ENCODE measurements at places on chromosomes 12 and 14. TPM values are rescaled to one million over a fixed set of nuclear protein-coding genes. Genes with fewer than 3 reads are reported as not detected.
A peak's percentile ranks its signal among the peaks of the same experiment; 100 is the strongest.

Gene MANSC1
- total RNA-seq, result 1.8 TPM

DNA sequence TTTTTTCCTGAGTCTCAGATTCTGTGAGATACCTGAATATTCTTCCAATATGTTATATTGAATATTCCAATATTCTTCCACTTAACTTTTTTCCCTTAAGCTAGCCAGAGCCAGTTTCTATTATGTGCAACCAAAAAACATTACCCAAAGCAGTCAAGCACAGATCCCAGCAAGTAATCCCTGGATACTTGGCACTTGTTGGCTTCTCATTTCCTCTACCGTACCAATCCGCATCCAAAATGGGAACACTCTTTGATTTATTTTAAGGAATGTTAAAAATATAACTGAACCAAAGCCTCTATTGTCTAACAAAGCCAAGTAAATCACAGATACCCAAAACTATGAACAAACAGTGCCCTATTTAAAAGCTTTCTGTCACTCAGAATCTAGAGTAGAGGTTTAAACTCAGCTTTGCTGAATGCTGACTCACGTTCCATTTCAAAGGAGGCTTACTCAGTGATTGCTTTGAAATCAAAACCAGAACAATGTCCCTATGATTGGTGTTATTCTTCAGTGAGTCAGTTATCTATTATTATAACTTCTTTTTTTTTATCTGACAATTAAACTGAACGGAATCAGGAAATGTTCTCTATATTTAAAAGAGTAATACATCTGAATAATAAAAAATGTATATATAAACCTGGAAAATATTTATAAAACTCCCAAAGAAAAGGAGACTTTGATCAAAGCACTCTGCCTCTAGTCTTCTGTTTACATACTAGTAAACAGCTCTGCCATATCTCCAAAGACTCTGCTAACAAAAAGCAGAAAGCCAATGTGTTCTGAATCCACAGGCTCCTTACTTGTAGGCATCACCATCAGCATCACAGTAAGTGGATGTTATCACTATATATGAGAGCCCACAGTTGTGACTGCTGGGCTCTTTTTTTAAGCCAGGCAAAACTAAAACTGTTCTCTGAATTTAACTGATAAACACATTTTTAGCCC lies 360.8 kb downstream of the CCDC91 start:
- DNase-seq, result peak; percentile 92

- no peak for DNase-seq
Observed at GRCh38 chr12:130993759-130994670, 40.3 kb downstream of the ADGRD1 start.

DNA sequence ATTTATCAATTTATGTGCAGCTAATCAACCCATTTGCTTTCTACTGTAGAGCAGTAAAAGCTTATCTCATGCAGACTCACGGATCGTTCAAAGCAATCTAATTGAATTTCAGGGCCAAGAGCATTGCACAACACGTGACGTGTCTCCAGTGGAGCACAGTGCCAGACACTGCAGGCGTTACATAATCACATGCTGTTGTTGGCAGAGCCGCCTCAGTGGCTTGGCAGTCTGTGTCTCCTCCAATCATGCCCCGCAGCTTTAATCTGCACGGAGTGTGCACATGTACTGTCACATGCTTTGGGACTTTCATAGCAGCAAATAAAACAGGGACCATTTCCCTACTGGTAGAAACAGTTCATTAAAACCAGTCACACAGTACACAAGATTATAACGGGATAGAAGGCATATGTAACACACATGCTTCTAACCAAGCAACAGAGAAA lies 309.3 kb downstream of the ITPR2 start:
- peak; percentile 98 for DNase-seq

Gene CCDC175
- not detected for total RNA-seq

DNA sequence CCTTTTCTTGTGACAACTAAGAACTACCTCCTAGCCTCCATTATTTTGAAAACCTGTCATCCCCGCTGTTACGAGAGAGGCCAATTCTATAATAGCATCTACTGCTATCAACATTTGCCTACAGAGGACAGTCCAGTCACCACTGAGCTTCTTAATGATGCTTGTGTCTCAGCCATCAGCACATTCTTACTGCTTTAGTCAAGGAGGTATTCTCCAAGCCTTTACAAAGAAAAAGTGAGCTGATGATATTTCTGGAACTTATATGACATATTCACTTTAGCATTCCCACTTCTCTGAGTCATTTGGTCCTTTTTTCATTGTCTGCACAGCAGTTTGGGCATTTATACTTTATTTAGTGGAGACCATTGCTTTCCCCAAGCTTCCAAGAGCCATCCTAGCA lies 497.7 kb upstream of the RPL10L start:
- no peak for DNase-seq

GRCh38 chr14:19975291-19975690 lies at the start of gene OR4K15:
Gene OR4K15, plus strand, starts transcription at chr14:19975591. Its CDS starts 0 bp downstream, at chr14:19975591.
- no peak for DNase-seq

Gene C1R
- 82.9 TPM for total RNA-seq

DNA sequence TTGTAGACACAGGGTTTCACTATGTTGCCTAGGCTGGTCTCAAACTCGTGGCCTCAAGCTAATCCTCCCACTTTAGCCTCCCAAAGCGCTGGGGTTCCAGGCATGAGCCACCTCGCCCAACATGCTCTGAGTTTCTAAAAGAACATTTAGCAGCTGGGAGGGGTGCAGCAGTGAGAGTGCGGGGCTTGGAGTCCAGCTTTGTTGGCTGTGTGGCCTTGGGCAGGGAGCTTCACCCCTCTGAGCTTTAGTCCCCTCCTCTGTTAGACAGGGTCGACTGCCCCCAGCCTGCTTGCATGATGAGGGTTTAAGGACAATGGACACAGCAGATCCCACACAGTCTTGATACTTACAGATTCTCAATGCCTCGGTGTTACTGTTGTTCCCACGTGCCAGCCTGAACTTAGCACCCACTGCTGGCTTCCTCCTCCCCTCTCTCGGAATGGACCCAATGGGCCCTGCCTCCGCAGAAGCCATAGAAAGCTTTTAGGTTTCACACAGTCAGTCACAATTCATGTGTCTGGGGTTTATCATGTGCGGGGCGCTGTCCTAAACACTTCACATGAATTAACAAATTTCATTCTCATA lies 54.6 kb downstream of the PSMA6 start:
- no peak for DNase-seq

GRCh38 chr14:96380735-96381134 lies 11.2 kb upstream of the AK7 start:
- DNase-seq, result no peak

- peak; percentile 21 for DNase-seq
Observed at GRCh38 chr12:100404769-100405407, 48.0 kb downstream of the SLC17A8 start.

DNA sequence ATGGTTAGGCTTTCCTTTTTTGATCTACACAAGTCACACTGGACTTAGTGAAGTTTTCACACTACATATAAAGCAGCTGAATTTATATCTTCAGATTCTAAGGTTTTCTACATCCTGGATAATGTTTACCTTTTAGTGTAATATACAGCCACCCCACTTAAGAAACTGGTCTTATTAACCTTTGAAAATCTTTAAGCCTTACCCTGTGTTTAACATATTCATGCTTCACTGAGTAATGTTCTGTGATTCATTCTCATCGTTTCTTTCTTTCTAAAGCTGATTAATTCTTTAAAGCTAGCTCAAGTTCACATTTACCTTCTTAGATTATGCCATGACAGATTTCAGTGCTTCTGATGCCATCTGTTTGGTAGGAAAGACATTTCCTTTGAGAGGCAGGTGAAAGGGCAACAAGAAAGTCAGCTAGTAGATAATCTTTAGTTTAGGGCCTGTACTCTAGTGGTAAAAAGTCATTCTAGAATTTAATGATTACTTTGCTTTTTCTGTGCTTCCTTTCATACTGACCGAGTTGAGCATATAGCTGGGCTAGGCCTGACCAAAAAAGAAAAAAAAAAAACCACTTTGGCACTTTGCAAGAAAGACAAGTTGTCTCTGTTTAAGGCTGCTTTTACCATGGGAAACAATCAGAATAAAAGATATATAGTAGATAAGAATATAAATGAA lies 690.9 kb upstream of the FBXO33 start:
- DNase-seq, result peak; percentile 96

DNA sequence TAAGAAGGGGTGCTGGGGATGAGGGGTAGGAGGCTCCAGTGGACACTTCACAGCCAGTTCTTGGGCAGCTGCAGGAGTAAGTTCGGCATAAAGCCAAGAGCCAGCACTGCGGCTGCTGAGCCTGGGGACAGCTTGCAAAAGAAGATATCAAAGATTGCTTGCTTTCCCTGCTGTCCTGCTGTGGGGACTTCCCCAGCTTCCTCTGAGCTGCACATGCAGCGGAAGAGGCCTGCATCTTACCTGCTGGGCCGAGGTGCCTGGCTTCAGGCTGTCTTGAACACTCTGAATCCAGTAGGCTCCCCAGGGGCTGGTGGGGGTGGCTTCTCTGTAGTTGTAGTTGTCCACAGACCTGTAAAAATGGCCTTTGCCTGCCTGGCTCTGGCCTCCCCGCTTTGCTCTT lies 1.3 kb downstream of the CHGA start:
- no peak for DNase-seq
